SJSA1 (cell line): ENCODE measurements at places on chromosomes 7 and 10. TPM values are rescaled to one million over a fixed set of nuclear protein-coding genes. Genes with fewer than 3 reads are reported as not detected.

SYT15 gene
- 5.2 and 8.6 TPM in 2 replicates for total RNA-seq

PLAU gene
- total RNA-seq = 4.7 and 6.0 TPM in 2 replicates

KLHDC10 gene
- total RNA-seq = 15.9 and 23.0 TPM in 2 replicates

AKR1C4 gene
- not detected in 2 replicates for total RNA-seq

NUTM2A gene
- 1.1 and 3.4 TPM in 2 replicates for total RNA-seq

TMEM213 gene
- total RNA-seq = not detected in 2 replicates

SEMA4G gene
- 0.42 and 0.88 TPM in 2 replicates for total RNA-seq

CTAGE8 gene
- not detected in 2 replicates for total RNA-seq

ZNF479 gene
- total RNA-seq = not detected in 2 replicates

CELF2 gene
- not detected in 2 replicates for total RNA-seq

ENO4 gene
- not detected in 2 replicates for total RNA-seq

ANXA8L1 gene
- total RNA-seq = 0.16 TPM in 1 of 2 replicates, not detected in the other

CUZD1 gene
- total RNA-seq = 2.0 and 3.5 TPM in 2 replicates

CLEC5A gene
- not detected in 2 replicates for total RNA-seq

LGI1 gene
- 0.21 TPM in 1 of 2 replicates, not detected in the other for total RNA-seq

CALY gene
- not detected in 2 replicates for total RNA-seq

GPNMB gene
- total RNA-seq = 0.75 and 1.1 TPM in 2 replicates

VIPR2 gene
- total RNA-seq = 1.5 TPM in 1 of 2 replicates, not detected in the other

CCDC172 gene
- not detected in 2 replicates for total RNA-seq

UCN3 gene
- not detected in 2 replicates for total RNA-seq

CLCN1 gene
- not detected in 2 replicates for total RNA-seq

BEND7 gene
- total RNA-seq = 3.1 and 6.8 TPM in 2 replicates

AUTS2 gene
- 0.03 TPM in 1 of 2 replicates, not detected in the other for total RNA-seq

TMEM178B gene
- total RNA-seq = under 0.01 TPM in 1 of 2 replicates, not detected in the other

RPS24 gene
- 2,140 and 2,791 TPM in 2 replicates for total RNA-seq

ZNF804B gene
- total RNA-seq = not detected in 2 replicates
